ENCODE measurements at places on chromosomes 2 and 18. TPM values are rescaled to one million over a fixed set of nuclear protein-coding genes. Genes with fewer than 3 reads are reported as not detected.

BMP10 gene
- not detected for total RNA-seq

CCDC150 gene
- 7.1 TPM for total RNA-seq

MAP2 gene
- total RNA-seq, result 18.7 TPM

ITGAV gene
- total RNA-seq, result 62.1 TPM

DNA sequence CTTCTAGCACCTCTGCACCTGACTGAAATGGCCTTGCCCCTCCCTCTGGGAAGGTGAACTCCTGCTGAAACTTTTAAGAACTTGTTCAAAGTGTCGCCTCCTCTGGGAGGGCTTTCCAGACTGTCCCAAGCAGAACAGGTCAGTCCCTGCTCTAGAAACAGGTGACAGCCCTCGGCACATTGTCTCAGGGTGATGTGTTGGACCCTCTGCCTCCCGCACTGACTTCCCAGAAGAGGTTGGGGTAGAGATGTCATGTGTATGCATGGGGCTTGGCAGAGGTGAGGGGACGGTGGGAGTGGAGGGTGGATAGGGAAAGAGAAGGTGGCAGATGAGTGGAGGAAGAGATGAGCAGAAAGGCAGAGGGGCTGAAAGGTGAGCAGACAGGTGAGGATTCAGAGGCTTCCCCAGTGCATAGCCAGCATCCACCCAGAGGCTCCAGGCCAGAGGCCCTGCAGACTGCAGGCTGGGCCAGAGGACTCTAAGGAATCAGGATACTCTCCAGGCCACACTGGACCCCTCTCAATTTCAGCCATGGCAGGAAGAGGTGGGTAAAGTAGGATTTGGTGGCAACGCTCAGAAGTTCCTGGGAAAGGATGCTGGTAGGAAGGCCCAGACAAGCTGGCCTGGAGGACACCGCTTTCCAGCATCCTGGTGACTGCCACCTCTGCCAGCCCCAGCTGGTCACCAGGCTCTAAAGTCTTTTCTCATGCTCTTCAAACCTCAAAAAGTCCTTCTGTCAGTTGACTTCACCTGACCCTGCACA is 24.8 kb upstream of the TNS1 start:
- H3K4me3 ChIP-seq, result no peak overlapping the region
- H3K27ac ChIP-seq, result no peak overlapping the region
- H3K27me3 ChIP-seq, result no peaks in the 10 kb centered on the region
- DNase-seq, result no peak
- H3K4me1 ChIP-seq, result peaks cover 6% of the 10 kb centered on the region

DNA sequence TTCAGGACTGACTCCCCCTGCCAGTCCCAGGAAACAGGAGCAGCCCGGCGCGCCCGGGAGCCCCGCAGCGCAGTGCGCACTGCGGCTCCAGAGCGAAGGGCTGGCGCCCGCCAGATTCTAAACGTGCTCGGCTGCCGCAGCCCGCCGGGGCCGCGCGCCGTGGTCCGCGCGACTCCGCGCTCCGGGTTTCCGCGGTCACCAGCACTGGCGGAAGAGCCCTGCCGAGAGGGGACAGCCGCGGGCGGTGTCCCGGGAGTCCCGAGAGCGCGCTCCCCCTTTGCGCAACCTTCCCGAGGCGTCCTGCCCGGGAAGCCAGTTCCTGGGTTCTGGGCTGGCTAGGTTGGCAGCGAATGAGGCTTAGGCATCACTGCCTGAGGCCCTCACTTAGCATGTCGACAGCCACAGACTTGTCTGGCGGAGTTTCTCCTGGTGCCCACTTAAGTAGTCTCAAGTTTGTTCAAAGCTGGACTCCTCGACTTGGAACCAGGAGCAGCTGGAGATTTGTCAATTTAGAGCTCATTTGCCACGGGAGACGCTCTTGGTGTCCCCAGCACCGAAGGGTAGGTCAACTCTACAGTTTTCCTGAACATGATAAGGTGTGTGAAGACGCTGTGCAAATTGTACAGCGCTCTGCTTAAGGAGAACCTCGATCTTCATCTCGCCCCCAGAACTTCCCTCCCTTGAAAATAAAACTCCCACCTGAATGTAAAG is 1.5 kb upstream of the VSNL1 start:
- H3K27me3 ChIP-seq, result peaks cover 10% of the 10 kb centered on the region
- H3K27ac ChIP-seq, result peak overlapping the region; percentile 71
- peak; percentile 96 for DNase-seq

DNA sequence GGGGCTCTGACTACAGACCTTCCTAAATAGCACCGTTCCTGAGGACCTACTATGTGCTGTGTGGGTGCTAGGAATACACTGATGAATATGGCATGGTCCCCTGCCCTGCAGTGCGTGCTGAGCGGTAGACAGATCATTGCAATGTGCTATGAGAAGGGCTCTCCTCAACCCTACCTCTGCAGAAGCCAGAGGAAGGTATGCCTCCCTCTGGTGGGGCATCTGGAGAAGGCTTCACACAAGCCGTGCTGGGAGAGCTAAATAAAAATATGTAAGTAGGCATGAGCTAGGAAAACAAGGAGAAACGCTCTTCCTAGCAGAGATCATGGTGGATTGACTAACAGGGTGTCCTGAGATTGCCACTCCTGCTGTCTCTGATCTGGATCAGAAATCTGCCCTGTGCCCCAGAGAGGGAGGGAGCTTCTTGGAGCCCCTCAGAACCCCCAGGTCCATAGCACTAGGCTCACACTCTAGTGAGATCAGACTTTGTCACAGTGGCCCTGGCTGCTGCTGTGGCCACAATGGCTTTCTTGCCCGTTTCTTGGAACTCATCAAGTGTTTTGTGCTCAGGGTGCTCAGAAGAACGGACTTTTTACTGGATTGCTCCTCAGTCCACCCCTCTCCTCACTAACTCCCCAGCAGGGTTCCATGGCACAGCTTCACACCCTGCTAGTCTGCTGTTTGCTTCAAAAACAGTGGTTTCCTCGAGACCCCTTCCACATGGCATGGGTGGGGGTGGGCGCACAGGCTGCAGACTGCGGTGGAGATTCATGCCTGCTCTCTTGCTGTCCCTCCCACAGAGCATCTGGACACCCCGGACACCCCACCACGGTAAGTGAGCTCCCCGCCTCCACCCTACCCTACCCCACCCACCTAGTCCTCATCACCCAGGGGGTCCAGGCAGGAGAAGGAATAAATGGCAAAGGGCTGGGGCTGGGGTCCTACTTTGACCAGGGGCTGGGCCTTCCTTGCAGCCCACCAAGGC is 14.2 kb downstream of the SIGLEC15 start:
- peaks cover 39% of the 10 kb centered on the region for H3K27me3 ChIP-seq
- H3K4me3 ChIP-seq, result no peak overlapping the region
- DNase-seq, result no peak
